Muscle of arm (tissue), 14 donors: ENCODE measurements at places on chromosomes 4 and X. TPM values are rescaled to one million over a fixed set of nuclear protein-coding genes. Genes with fewer than 3 reads are reported as not detected.

GRCh38 chrX:39298821-39299220 lies 497.6 kb downstream of the MID1IP1 start:
- no peak for DNase-seq

GRCh38 chr4:112083587-112084347 lies 61.5 kb upstream of the FAM241A start:
- DNase-seq = no peak

DNA sequence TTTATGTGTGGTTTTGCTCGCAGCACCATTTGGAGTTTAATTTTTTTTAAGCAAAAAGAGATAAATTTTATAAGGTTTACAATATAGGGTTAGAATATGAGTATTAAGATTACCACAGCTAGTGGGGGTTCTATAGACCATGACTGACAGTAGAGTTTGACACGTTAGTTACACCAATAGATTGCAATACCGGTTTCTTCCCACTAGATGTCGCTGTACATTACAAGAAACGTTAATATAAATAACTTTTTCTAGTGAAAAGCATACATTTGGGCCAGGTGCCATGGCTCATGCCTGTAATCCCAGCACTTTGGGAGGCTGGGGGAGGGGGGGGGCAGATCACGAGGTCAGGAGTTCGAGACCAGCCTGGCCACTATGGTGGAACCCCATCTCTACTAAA lies 433.6 kb downstream of the MAGEB5 start:
- DNase-seq = no peak

GRCh38 chrX:106588801-106589200 lies 23.0 kb upstream of the RADX start:
- DNase-seq = no peak

GRCh38 chrX:12950851-12951594 lies 23.9 kb upstream of the TMSB4X start:
- DNase-seq = no peak

DNA sequence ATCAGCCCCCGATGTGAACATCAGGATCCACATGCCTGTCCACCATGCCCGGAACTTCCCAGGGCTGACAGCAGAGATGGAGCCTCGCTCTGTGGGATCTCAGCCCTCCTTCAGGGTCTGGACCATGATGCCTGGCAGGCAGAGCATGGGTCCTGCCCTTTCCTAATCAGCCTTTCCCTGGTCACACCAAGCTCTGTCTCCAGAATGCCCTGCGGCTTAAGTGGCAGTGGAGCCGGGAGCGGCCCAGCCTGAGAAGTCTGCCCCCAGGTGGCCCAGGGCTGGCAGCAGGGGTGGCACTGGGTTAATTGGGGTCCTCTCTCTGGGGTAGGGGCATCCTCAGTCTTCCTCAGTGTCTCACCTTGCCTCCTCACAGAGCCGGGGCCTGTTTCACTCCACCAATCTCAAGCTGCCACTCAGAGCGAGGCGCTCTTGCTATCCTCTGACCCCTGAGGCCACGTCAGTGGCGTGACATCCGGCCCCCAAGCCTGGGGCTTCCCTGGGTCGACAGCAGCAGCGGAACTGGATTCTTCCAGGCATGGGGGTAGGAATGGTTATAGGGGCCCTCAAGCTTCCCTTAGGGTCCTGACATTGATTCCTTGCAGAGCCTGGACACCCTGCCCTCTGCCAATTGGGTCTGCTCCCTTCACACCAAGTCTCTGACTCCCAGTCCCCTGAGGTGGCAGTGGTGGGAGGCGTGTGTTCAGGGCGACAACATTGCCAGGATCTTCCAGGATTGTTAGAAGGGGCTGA lies 20.8 kb upstream of the TMEM185A start:
- no peak for DNase-seq

GRCh38 chr4:1541449-1542225 lies 135.4 kb upstream of the NKX1-1 start:
- DNase-seq = no peak

Gene MAGEE2
- polyA plus RNA-seq = 0.08 TPM
